ENCODE measurements at places on chromosomes 5 and 9. TPM values are rescaled to one million over a fixed set of nuclear protein-coding genes. Genes with fewer than 3 reads are reported as not detected.
A peak's percentile ranks its signal among the peaks of the same experiment; 100 is the strongest.

Gene LCN9
- not detected for polyA plus RNA-seq

DNA sequence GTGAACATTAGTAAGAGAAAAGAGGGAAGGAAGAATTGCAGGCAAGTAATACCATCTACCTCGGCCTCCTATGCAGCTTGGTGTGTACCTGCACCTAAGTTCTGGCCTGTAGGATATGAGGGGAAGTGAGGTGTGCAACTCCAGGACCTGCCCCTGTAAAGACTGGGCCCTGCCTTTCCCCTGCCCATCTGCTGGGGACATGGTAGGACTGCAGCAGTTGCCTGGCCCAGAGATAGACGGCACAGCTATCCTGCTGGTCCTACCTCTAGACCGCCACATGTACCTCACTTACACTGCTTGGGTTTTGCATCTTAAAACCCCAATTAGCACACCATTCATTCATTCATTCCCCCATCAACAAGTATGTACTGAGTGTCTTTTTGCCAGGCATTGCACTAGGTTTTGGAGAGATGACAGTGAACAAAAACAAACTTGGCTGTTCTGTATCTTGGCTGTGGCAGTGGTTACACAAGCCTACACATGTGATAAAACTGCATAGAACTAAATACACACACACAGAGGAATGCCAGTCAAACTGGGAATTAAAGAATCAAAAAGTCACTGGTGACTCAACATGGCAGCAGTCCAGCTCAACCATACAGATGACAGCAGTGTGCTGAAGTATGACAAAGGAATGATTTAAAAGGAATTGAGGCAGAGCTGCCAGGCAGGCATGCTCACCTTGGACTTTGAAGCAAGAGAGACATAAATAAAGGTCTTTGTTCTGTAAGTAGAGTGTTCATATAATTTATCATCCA, 23.3 kb upstream of the MGAT1 start:
- DNase-seq = no peak

- peak; percentile 52 for DNase-seq
Measured at GRCh38 chr9:70801181-70801829, 320.1 kb downstream of the TRPM3 start.

- DNase-seq = no peak
Measured at GRCh38 chr5:80915716-80916115, 44.4 kb upstream of the RASGRF2 start.

Gene PCDHB2
- polyA plus RNA-seq = 6.6 TPM

Gene SMIM33
- polyA plus RNA-seq = 0.05 TPM

DNA sequence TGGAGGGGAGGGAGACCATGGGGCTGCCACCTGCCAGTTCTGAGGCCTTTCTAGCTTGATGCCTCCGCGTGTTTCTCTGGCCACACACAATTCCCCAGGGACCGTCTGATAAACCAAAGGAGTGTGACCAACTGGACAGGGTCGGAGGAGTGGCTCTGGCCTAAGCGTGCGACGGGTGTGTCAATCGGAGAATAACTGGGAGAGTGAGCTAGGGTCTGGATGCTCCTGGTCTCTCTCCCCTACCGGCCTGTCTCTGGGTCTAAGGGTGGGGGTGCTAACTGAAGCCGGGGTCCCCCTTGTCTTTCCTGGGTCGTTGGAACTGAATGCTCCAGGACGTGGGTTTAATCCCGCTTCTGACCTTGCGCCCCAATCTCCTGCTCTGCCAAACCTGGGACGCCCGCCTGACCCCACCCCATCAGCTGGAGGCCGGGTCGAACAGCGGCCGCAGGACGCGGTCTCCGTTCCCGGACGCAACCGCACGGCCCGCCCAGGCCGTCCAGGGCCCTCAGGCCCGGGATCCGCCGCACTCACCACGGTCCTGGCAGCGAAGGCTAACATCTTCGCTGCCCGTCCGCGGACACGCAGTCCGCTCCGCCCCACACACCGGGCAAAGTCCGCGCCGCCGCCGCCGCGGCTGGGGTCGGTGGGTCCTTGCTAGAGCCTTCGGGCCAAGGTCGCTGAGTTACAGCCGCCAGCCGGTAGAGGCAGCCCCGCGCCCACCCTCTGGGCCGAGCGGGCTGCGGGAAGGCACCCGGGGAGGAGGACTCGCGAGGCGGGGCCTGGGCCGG, 447 bp downstream of the CRAT start:
- no peak for DNase-seq

- no peak for DNase-seq
Measured at GRCh38 chr5:32369542-32370155, 56.9 kb upstream of the MTMR12 start.

GRCh38 chr9:2174306-2174705, 159.2 kb downstream of the SMARCA2 start:
- DNase-seq = no peak

Gene SPATA31C1
- 0.58 TPM for polyA plus RNA-seq

Gene PTPA
- 104 TPM for polyA plus RNA-seq

DNA sequence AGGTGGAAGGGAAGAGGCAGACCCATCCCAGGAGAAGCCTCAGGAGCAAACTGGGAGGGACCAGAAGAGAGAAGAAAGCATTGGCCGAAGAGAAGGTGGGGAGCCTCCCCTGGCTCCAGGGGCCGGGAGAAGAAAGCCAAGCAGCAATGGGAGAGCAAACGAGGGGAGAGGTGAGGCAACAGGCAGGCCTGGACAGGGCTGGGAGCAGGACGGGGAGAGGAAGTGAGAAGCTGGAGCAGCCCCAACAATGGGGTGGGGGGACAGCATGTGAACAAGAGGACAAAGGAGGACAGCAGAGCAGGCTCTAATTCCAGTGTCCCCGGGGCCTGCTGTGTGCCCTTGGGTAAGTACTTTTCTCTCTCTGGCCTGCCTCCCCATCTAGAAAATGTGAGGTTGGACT, 115.3 kb downstream of the PSD2 start:
- DNase-seq = no peak

GRCh38 chr9:16309469-16310271, 560.8 kb downstream of the BNC2 start:
- DNase-seq = peak; percentile 47

DNA sequence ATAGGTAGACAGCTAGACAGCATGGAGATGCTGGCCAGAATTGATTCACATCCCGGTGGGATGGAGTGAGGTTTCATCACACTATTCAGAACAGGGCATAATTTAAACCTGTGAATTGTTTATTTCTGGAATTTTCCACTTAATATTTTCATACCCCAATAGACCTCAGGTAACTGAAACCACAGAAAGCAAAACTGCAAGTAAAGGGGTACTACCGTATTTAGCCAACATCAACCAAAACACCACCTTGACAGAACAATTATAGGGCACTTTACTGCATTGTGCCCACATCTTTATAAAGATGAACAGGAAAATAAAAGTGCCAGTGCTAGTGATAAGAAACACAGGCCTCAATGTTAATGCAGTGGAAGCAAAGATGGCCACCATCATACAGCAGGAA, 7.5 kb downstream of the SERINC5 start:
- DNase-seq = no peak

DNA sequence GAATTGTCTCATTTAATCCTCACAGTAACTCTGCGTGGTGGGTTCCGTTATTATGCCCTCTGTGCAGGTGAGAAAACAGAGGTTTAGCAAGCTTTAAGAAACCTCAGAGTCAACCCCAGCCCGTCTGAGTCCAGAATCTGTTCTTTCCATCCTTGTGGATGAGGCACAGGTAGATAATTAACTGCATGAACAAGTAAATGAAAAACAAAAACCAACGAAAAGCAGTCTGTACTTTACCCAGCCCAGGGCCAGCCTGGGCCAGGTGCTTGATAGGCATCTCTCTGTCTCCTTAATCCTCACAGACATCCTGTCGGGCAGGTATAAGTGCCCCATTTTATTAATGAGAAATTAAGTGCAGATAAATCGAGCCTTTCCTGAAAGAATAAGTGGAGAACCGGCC, 25.3 kb upstream of the CXCL14 start:
- no peak for DNase-seq

DNA sequence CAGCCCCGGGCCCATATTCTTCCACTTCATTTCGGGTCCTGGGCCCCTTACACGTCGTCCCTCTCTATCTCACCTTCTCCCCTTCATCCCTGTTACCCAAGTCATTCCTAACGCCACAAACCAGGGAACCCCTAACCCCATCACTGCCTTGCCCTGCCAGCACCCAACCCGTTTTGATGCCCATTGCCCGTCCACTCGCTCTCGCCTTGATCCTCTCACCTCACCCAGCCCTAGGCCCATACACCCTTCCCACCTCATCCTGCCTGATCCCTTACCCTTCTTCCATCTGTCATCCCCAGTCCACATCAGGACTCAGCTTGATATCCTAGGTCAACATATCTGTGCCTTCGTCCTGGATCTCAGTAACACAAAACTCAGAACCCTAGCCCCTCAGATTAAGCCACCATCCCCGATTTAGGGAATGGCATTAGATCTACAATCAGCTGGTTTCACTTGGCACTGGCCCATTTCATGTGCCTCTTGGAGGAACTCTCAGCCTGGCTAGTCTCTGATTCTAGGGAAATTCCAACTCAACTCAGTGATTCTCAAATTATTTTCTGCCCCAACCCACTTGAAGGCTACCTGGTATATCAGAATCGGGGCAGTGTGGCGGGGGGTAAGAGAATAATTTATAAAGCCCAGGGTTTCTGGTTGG, 489 bp downstream of the CHMP5 start:
- DNase-seq = no peak

DNA sequence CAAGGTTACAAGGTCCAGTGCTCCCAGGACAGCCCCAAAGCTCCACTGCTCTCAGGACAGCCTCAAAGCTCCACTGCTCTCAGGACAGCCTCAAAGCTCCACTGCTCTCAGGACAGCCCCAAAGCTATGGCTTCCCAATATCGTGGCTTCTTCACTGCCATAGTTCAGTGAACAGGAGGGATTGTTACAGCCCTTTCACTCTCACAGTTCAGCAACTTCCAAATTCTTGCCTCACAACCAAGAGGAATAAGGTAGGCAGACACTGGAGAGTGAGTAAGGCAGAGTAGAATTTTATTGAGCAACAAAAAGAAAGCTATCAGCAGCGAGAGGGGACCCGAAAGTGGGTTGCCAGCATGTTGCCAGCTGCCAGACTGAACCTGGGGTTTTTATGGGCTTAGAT, 277.6 kb downstream of the CDH10 start:
- DNase-seq = no peak

Gene PRDM9
- polyA plus RNA-seq = 0.15 TPM

DNA sequence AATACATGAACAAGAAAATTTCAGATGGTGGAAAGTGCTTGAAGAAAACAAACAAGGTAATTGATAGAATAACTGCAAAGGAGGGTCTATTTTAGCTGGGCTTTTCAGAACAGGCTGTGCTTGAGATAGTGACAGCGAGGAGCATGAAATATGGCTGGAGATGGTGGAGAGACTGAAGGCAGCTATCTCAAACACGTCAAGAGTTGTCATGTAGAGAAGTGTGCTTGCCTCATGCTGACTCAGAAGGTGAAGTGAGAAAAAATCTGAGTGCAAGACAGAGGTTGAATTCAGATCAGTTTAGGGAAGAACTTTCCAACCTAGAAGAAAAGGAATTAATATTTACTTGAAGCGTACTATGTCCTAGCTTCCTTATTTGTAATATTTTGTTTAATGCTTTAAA, 115.5 kb upstream of the RANBP3L start:
- no peak for DNase-seq

DNA sequence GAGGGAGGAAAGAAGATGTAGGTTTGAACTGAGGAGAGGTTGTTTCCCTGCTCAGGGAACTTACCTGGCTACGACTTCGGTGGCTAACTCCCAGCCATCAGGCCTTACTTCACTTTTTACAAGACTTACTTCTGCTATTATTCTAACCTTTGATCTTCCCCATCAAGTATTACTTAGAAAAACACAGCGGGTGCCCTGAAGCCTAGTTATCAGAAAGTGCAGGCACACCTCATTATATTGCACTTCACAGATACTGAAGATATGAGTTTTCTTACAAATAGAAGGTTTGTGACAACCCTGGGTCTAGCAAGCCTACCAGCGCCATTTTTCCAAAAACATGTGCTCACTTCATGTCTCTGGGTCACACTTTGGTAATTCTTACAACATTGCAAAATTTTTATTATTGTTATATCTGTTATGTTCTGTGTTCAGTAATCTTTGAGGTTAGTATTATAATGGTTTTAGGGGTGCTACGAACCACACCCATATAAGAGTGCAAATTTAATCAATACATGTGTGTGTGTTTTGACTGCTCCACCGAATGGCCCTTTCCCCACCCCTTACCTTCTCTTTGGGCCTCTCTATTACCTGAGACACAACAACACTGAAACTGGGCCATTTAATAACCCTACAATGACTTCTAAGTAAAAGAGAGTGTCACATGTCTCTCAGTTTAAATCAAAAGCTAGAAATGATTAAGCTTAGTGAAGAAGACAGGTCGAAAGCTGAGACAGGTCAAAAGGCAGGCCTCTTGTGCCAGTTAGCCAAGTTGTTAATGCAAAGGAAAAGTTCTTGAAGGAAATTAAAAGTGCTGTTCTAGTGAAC, 2102.7 kb upstream of the WWC1 start:
- DNase-seq = no peak

DNA sequence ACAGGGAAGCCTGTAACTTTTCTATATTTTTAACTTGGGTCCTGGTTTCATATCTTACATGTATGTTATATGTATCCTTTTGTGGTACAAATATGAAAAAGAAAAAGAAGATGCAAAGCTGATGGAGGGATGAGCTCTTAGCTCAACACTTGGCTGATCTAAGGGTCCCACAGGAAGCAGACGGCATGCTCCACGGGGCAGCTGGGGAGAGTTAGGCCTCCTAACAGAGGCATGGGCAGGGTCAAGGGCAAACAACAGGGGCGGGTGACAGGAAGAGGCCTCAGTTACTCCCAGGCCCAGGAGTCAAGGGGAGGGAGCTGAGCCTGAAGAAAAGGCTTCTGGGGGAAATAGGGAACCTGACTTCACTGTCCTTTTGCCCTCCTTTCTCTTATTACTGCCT, 287.2 kb downstream of the ZSWIM6 start:
- no peak for DNase-seq

DNA sequence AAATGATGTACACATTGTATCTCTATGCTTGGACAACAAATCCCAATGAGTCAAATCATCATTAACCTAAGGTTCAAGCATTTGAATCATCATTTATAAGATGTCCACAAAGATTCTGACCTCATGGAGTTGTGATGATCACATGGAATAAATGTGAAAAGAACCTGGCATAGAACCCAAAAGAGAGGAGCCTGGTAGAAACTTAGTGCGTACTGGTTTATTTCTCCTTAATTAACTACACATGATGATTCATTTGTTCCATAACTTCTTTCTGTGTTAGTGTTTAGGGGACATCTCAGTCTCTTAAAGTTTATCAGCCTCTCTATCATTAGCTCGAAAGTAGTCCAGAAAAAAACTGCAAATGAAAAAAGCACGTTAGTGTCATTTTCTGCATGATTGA, 411.6 kb downstream of the BRINP1 start:
- no peak for DNase-seq

GRCh38 chr9:16654596-16655126, 215.8 kb downstream of the BNC2 start:
- DNase-seq = no peak

DNA sequence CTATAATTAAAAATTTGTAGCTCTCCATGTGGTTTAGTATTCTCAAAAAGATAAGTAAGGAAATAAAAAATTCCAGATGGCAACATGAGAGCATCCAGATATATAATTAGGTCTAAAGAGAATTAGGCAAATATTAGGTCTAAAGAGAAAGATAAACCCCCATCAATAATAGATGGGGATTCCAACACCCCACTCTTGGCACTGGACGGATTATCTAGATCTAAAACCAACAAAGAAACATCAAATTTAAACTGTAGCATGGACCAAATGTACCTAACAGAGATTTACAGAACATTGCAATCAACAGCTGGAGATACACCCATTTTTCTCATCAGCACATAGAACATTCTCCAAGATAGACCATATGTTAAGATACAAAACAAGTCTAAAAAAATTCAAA, 31.6 kb downstream of the RGMB start:
- no peak for DNase-seq

Gene ENTPD8
- 0.33 TPM for polyA plus RNA-seq

Measured in left kidney (tissue), 8 donors.